ENCODE measurements at places on chromosomes 13 and 19.

GRCh38 chr13:59635589-59635988, 528.1 kb downstream of the DIAPH3 start:
- no peak for DNase-seq

DNA sequence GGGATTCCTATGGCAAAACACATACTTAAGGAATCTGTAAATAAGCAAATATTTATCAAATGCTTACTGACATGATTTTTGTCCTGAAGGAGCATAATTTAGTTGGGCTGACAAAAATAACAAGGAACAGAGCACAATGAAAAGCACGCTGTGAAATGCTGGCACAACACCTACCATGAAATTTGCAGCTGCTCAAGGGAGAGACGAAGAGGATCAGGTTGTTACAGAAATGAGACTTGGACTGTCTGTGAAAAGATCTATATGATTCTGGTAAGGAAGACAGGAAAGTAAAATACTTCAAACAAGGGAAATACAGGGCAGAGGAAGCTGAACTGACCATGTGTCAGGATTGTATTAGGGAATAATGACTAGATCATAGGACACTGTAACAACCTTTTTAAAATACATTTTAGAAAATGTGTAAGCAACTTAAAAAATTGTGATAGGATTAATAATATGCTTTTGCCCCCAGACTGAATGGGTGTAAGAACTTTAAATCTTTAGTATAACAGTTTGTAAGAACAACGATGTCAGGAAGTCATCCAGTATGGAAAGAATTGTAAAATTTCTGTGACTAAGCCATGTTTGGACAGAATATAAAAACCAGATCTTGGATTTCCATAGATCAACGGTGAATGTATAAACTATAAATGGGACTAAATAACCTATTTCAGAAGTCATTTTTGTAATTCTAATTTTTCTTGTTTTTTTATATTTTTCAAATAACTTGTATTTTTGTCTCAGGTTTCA, 1556.0 kb downstream of the EFNB2 start:
- DNase-seq = no peak

- peak; percentile 79 for DNase-seq
These were observed 16.5 kb downstream of the VASP start for GRCh38 chr19:45523642-45524256.

DNA sequence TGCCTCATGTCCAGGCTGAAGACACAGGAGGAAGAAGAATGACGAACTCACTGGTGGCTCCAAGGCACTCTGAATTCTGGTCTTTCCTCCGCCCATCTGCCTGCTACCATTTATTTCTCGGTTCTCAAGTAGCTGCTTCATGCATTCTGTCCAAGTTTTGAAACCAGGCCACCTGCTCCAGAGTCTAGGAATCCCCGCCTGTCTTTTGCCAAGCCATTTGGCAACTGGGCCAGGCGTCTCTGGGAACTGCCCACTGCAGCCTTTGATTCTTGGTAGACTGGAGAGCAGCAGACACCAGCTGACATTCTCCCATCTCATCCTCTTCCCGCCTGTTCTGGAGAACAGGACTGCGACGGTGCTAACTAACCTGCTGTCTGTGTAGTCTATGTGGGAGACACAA, 10.8 kb downstream of the SLC35E1 start:
- no peak for DNase-seq

- DNase-seq = no peak
These were observed 104.5 kb upstream of the SLC15A1 start for GRCh38 chr13:98856983-98857382.

DNA sequence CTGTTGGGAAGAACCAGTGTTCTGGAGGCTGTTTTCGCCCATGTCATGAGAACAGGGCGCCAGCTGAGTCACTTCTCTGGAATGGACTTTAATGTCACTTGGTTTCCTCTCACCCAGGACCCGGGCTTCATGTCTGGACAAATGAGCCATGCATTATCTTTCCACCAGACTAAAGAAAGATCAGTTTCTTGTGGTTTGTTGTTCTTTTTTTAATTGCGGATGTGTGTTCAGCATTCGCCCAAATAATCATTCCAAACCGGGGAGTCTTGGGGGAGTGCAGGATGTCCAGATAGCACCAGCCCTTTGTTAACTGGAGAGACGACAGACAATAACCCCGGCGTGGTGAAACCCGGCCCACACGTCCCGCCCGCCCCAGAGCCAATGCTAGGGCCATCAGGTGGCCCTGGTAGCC, 102.5 kb downstream of the COL4A2 start:
- DNase-seq = no peak

GRCh38 chr19:15304140-15304705, 28.1 kb downstream of the BRD4 start:
- peak; percentile 41 for DNase-seq

DNA sequence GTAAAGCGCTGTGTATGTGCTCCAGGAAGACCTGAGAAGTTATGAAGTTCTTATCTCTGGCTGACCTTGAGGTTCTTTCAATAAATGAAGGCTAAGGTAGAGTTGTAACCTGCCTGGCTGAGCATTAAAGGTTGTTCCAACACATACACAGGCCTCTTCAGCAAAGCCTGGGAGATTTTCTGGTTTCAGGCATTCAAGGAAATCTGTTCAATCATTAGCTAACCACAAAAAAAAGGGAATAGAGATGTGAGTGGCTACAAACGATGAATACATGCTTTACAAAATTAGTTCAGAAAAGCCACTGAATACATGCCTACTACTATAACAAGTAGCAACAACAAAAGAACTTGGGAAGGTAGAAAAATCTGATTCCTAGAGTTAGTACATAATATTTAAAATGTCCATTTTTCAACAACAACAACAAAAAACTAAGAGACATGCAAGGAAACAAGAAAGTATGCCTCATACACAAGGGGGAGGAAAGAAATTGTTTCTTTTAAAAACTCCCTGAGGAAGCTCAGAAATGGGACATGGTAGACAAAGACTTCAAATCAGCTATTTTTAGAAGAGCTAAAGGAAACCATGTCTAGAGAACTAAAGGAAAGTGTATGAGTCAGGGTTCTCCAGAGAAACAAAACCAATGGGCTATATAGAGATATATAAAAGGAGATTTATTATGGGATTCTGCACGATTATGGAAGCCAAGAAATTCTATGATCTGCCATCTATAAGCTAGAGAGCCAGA, 191.5 kb upstream of the IPO5 start:
- DNase-seq = no peak

DNA sequence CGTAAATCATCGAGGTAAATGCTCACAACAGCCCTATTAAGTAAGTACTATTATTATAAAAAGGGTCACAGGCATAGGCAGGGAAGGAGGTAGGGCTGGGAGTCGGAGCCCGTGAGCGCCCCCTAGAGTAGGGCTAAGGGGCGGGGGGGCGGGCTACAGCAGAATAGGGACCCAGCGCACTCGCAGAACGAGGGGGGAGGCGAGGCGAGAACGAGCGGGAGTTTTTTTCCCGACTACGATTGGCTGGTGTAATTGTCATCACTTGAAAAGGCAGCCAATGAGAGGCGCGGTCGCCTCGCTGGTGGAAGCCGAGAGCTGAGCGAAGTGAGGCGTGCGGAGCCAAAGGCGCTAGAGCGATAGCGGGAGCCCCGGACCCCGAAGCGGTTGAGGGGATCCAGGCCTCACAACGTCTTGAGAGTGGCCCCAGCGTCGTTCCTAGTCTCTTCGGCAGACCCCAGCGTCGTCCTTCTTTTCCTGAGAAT, 24.2 kb downstream of the KEAP1 start:
- DNase-seq = peak; percentile 41

- DNase-seq = no peak
These were observed 226.8 kb downstream of the RAP2A start for GRCh38 chr13:97660594-97661260.

- no peak for DNase-seq
These were observed 4.6 kb upstream of the PLPP2 start for GRCh38 chr19:295687-296370.

GRCh38 chr13:49214917-49215376, 5.2 kb upstream of the MLNR start:
- DNase-seq = no peak

DNA sequence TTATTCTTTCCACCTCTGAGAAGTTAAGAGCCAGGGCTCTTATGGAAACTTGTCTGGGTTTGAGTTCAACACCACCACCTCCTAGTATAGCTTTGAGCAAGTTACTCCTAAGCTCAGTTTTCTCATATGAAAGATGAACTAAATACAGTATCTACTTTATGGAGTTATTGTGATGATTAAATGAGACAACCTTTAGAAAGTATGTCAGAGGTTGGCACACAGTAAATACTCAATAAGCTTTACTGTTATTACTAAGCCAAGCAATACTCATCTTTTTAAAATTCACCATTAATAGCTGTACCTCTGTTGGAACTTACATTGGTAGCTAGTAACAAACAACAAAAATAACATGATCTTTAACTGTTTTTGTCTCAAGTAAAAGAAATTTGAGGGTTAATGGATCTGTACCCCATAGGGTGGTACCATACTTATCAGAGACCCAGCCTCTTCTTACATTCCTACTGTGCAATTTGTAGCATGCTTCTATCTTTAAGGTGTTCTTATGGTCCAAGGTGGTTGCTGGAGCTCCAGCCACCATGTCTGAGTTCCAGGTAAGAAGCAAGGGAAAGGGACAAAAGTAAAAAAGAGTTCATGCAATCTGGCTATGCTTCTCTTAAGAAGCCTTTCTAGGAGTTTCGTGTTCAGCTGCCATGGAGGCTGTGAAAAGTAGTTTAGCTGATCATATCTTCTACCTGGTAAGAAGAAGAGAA, 24.1 kb upstream of the NDFIP2 start:
- no peak for DNase-seq

DNA sequence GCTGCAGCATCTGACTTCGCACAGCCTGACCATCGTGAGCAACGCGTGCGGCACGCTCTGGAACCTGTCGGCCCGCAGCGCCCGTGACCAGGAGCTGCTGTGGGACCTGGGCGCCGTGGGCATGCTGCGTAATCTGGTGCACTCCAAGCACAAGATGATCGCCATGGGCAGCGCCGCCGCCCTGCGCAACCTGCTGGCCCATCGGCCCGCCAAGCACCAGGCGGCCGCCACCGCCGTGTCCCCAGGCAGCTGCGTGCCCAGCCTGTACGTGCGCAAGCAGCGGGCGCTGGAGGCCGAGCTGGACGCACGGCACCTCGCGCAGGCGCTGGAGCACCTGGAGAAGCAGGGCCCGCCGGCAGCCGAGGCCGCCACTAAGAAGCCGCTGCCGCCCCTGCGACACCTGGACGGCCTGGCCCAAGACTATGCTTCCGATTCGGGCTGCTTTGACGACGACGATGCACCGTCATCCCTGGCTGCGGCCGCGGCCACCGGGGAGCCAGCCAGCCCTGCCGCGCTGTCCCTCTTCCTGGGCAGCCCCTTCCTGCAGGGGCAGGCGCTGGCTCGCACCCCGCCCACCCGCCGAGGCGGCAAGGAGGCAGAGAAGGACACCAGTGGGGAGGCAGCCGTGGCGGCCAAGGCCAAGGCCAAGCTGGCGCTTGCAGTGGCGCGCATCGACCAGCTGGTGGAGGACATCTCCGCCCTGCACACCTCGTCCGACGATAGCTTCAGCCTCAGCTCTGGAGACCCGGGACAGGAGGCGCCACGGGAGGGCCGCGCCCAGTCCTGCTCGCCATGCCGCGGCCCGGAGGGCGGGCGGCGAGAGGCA, 13.6 kb downstream of the C19orf25 start:
- no peak for DNase-seq

All from NCI-H2081 (cell line).